ENCODE measurements at places on chromosomes 5 and 9.
A peak's percentile ranks its signal among the peaks of the same experiment; 100 is the strongest.

DNA sequence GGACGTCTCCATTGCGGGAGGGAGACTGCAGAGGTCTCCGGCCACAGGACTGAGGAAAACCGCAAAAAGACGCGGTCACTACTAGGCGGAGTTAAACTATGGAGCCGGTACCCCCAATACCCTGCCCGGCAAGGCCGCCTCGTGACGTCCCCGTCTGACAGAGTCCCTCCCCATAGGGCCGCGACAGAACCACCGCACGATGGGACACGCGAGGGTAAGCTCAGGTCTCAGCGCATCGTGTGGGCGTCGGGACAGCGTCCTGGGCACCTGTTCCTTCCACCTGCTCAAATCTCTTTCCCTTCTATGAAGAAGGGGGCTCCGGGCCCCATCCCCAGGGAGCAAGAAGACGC lies 35.2 kb upstream of the GLDC start:
- peak; percentile 55 for DNase-seq

DNA sequence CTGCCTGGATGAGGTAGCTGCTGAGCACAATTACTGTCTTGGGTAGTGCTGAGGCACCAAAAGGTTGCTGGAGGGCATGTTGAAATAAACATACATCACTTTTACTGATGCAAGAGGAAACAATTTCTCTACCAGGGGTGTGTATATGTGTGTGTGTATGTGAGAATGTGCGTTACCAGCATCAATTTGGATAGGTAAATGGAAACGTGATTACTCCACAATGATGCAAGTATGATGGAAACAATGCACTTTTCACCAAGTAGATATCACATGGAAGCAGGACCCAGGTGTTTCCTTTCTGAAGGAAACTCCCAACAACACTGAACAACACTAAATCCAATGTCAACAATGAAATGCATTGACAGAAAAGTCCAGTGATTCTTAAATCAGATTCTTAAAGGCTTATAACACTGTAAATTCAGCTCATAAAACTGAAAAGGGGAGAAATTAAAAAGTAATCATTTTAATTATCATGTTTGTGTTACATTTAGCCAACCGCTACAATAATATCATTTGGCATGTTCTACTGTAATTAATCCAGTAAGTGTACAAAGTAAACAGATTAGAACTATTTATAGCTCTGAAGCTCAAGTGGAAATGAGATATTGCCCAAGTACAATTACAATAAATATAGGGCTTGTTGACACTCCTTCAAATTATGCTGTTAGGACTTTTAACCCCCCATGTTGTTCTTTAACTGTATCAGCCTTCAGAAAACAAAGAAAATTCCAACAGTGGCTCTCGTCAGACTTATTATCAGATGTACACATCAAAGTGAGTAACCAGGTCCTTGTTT lies 25.3 kb downstream of the YIPF5 start:
- DNase-seq, result no peak

- DNase-seq, result no peak
Measured at GRCh38 chr5:42338136-42338535, 85.1 kb upstream of the GHR start.

- DNase-seq, result no peak
Measured at GRCh38 chr5:51632793-51633192, 249.5 kb downstream of the ISL1 start.

- no peak for DNase-seq
Measured at GRCh38 chr5:42621242-42621641, 135.4 kb upstream of the CCDC152 start.

GRCh38 chr9:5773324-5773999 lies 59.5 kb downstream of the ERMP1 start:
- no peak for DNase-seq

DNA sequence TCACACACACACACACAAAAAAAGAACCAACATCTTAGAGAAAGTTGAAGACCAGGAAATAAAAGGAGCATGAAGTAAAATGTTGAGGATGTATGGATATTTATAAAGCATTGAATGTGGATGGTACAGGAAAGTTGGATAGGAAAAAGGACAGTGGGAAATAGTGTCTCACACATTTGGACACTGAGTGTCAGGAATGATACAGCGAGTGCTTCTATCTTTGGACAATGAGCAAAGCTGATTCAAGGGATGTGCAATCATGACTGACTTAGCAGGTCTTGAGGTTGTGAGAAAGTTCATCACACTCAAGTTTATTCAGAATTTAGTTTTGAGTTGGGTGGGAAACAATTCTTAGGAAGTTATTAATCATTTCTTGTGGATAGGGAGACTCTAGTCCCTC lies 50.1 kb upstream of the SRP19 start:
- no peak for DNase-seq
